ENCODE measurements at places on chromosomes 16 and 17.

- no peak for DNase-seq
Observed at GRCh38 chr17:31838636-31839225, 20.3 kb downstream of the COPRS start.

DNA sequence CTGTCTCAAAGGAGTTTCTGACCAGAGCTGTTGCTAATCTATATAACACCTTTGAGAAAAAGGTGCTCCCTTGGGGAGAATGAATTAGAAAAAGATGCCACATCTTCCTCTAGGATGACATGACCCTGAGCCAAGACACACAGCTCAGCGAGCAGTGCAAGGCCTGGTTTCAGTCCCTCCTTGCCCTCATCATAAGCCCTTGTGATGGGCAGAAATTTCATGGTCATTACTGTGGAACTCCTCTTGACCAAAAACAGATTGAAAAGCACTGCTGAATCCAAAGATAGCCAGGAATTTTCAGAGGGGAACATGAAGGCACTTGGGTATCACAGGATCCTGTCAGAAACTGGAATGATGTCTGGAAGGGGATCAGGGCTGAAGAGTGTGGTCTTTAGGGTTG is 74.1 kb upstream of the IRX6 start:
- no peak for DNase-seq

- DNase-seq, result no peak
Observed at GRCh38 chr17:34434052-34434451, 71.0 kb upstream of the CCL1 start.

DNA sequence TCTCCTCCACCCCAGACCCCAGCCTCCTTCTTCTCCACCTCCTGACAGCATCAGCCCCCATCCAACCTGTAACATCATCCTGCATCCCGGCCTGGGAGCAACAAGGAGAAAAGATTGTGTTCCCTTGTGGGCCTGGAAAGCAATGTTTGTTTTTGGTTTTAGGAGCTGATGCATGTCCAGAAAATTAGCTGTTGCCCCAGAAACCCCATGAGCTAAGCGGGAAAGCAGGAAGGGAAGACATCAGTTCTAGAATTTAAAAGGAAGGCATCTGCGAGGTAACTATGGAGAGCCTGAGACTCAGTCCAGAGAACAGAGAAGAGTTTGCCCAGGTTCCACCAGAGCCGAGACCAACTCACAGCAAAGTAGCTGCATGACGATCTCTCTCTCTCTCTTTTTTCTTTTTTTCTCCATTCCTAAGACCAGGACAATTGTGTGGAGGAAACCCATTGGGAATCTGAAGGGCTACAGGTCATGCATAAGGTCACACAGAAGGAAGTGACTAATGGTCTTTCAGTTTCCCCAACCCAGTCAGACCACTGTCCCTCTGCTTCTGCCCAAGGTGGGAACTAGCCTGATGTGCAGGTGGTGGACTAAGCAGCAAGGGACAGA is 124.4 kb downstream of the SLC39A11 start:
- no peak for DNase-seq

DNA sequence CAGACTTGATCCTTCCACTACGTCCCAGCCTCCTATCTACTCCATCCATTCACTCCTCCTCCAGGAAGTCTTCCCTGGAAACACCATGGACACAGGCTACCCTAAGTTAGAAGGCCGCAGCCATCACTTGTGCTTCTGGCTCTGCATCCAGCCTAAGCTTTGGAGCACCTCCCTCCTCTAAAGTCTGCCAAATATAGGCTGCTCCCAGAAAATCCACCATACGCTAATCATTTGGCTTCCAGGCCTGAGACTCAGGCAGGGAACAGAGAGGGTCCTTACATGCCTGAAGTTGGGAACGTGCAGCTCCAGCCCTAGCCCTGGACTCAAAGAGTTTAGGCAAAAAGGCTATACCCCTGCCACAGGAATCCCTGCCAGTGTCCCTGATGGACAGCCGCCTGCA is 6.7 kb downstream of the PCGF2 start:
- no peak for DNase-seq

GRCh38 chr17:1031711-1032110 is 34.8 kb downstream of the TIMM22 start:
- DNase-seq, result no peak

Measured in posterior cingulate gyrus (tissue), 11 donors.